NCI-H187 (cell line): ENCODE measurements at places on chromosomes 3 and 15.

GRCh38 chr3:169448501-169448900, 215.0 kb downstream of the MECOM start:
- DNase-seq: no peak

DNA sequence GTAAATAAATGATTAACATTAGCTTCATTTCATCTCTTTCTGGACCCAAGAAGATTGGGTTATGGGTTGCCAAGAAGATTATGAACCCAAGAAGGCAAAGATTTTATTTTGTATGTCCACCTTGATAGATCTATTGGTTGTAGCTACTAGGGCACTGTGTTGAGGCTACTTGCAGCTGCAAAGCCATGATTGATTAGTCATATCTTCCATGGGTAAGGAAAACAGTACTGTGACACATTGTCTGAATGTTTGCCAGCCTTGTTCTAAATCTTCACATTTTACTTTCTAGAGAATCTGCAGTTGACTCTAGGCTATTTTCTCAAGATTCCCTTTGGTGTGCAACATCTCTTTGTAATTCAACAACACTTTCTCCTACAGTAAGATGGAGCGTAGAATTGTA, 229.2 kb upstream of the KCNH8 start:
- no peak for DNase-seq

DNA sequence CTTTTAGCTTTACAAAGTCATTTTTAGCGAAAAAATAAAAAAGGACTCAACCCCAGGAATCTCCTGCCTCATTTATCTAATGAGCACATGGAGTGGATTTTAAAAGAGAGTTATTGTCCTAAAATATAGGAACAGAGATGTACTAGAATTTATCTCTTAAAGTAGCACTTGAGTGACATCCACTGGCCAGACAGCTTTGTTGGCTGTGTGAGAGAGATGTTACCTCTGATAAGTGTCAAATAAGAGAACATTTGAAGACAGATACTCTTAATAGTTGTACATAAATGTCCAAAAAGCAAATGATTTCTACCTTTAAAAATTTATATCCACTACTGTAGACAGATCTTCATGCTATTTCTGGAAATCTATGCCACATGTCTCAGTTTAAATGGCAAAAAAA, 12.3 kb upstream of the MFSD1 start:
- no peak for DNase-seq

- DNase-seq: no peak
Measured at GRCh38 chr15:46222826-46223225, 588.0 kb downstream of the SQOR start.

DNA sequence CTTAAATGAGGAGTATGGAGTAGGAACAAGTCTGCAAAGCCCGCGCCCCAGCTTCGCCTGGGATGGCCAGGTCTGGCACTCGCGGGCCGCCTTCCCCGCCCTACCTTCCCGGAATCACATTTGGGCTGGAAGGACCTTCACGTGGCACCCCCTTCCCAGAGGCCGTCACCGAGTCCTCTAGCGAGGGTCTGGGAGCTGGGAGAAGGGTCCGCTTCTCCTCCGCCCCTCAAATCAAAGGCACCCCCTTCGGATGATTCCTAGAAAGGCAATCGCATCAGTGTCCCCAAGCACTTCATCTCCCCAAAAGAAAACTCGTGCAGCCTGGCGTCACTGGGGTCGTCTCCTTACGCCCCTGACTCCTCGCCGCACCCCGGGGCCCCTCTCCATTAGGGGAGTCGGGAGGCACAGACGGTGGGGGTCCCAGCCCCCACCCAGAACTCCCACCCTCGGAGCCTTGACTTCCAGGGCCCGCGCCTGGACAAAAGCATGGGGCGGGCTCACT, 380 bp downstream of the MYLK start:
- DNase-seq: no peak

- no peak for DNase-seq
Measured at GRCh38 chr3:3666664-3667063, 132.6 kb upstream of the LRRN1 start.

GRCh38 chr3:125478326-125478725, 41.7 kb downstream of the SNX4 start:
- DNase-seq: no peak

DNA sequence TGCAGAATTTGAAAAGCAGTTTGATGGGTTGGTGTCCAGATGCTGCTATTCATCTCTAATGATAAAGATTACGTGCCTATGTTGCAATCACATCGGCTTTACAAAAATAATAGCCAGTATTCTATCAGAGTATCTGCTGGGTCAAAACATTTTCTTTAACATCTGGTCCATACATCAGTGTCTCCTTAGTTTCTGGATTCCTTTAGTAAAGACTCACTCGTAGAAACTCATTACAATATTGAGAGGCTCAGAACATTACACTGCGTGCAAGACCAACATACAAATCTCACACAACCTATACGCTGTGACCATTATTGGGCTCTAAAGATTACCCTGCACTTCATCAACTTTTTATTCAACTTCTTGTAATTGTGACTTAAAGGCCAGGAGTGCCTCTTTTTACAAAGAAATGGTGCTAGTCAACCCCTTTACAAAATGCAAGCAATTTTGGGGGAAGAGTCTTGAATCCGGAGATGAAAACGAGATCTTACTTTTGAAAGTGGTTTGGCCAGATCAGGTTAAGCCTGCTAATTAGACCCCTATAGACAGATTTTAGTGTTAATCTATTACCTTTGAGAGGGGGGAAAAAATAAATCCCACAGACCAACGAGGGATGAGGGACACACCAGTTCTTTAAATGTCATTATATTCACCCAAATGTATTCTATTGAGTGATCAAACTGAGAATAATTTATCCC, 2.9 kb downstream of the TRA2B start:
- no peak for DNase-seq

- no peak for DNase-seq
Measured at GRCh38 chr3:50267280-50267913, 1.6 kb upstream of the SEMA3B start.

- no peak for DNase-seq
Measured at GRCh38 chr3:45906681-45907407, 20.5 kb downstream of the CCR9 start.

DNA sequence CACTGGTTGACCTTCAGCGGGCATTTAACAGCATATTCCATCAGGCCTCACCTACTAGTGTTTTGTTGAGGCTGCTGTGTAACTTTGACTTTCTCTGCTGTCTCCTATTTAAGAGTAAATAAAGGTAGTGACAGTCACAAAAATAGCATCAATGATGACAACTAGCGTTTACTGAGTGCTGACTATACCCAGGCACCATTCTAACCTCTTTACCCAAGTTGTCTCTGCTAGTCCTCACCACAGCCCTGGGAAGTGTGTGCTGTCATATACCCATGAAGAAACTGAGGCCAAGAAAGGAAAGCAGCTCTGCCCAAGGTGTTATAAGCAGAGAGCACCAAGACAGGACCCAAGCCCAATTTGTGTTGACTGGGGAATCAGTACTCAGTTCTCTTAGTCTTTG, 286.4 kb upstream of the CTDSPL start:
- DNase-seq: no peak

GRCh38 chr15:68815598-68815997, 5.1 kb downstream of the ANP32A start:
- no peak for DNase-seq

- no peak for DNase-seq
Measured at GRCh38 chr3:153553605-153553945, 391.5 kb downstream of the RAP2B start.

DNA sequence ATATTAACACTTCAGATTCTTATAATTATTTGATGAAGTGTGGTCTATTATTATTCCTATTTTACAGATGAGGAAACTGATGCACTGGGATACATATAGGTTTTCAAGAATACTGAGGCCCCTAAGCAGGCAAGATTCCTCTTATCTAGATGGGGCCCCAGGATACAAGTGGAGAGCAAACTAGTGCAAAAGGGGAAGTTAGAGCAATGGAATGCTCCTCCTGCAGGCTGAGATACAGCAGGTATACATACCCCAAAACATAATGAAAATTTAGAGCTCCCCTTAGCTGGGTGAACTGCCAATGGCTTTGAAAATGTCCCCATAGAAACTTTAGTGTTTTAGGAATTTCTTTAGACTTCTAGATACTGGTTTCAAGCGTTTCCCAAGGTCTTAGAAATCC, 247.1 kb downstream of the CHST2 start:
- DNase-seq: no peak

- no peak for DNase-seq
Measured at GRCh38 chr3:36944641-36945270, at the start of gene TRANK1. Gene TRANK1, minus strand, starts transcription at chr3:36945054. Its CDS starts 245 bp downstream, at chr3:36944809.

DNA sequence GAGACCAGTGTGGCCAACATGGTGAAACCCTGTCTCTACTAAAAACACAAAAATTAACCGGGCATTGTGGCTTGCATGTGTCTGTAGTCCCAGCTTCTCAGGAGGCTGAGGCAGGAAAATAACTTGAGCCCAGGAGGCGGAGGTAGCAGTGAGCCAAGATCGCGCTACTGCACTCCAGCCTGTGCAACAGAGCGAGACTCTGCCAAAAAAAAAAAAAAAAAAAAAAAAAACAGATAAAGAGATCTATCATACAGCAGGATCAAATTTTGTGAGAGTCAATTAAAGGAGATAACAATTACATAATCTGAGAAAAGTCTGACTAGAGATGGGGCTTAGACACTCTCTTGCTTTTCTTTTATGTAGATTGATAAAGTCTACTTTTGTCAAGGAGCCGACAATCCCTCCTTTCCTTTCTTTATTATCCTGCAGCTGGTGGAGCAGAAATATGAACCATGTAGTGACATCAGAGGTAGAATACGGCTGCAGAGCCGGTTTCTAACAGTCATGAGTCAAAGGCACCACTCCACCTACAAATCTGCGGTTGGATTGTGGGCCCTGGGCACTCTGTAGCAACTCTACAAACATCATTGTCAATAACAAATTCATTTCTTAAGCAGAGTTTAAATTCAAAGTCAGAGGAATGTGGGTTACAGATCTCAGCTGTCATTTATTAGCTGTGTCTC, 9.0 kb downstream of the C2CD4A start:
- DNase-seq: no peak
